ENCODE measurements at places on chromosomes 2 and 18. TPM values are rescaled to one million over a fixed set of nuclear protein-coding genes. Genes with fewer than 3 reads are reported as not detected.
A peak's percentile ranks its signal among the peaks of the same experiment; 100 is the strongest.

The KIAA2012 gene
- 0.19 TPM for total RNA-seq

The PLCL1 gene
- 16.5 TPM for total RNA-seq

The SPC25 gene
- total RNA-seq: 16.0 TPM

The RBKS gene
- 1.8 TPM for total RNA-seq

The ZNF521 gene
- 9.2 TPM for total RNA-seq

- H3K4me3 ChIP-seq: no peak overlapping the region
- H3K27ac ChIP-seq: no peak overlapping the region
- H3K36me3 ChIP-seq: no peaks in the 10 kb centered on the region
- H3K4me1 ChIP-seq: no peaks in the 10 kb centered on the region
Measured at GRCh38 chr2:72619626-72620025, 206.2 kb downstream of the EXOC6B start.

- no peaks in the 10 kb centered on the region for H3K36me3 ChIP-seq
- peak overlapping the region; percentile 93 for H3K27ac ChIP-seq
- peaks cover 17% of the 10 kb centered on the region for H3K4me1 ChIP-seq
Measured at GRCh38 chr2:181123798-181124231, 143.4 kb downstream of the UBE2E3 start.

DNA sequence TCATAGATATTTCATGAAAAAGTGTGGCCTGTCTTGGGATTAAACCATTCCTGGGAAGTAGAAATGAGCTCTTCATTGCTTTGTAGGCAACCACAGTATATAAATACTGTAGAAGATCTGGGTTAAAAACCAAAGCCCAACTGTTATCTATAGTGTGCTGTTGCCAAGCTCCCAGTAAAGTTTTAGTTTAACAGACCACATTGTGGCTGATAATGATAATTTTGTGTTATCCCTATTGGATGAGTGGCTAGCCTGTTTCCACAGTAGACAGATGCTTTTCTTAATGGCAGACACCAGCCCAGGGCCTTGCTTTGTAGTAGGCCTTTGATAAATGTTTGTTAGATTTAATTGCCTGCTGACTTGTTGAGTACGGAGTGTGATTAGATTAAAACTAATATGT, 52.1 kb downstream of the FMNL2 start:
- H3K36me3 ChIP-seq: no peaks in the 10 kb centered on the region
- H3K27ac ChIP-seq: no peak overlapping the region
- no peaks in the 10 kb centered on the region for H3K4me1 ChIP-seq
- H3K4me3 ChIP-seq: no peak overlapping the region

- DNase-seq: no peak
- H3K27me3 ChIP-seq: no peaks in the 10 kb centered on the region
- H3K4me3 ChIP-seq: no peak overlapping the region
- no peaks in the 10 kb centered on the region for H3K4me1 ChIP-seq
Measured at GRCh38 chr2:98701230-98701629, 29.7 kb downstream of the MGAT4A start.

GRCh38 chr18:10060469-10060782, 146.6 kb downstream of the VAPA start:
- no peak for DNase-seq
- no peaks in the 10 kb centered on the region for H3K4me1 ChIP-seq

- no peaks in the 10 kb centered on the region for H3K4me1 ChIP-seq
- H3K36me3 ChIP-seq: peaks cover 16% of the 10 kb centered on the region
- H3K27ac ChIP-seq: no peak overlapping the region
- H3K4me3 ChIP-seq: no peak overlapping the region
- no peak for DNase-seq
Measured at GRCh38 chr2:74428675-74429074, 7.1 kb downstream of the WDR54 start.

- no peaks in the 10 kb centered on the region for H3K36me3 ChIP-seq
- H3K4me1 ChIP-seq: peaks cover 3% of the 10 kb centered on the region
- H3K27ac ChIP-seq: no peak overlapping the region
- H3K27me3 ChIP-seq: no peaks in the 10 kb centered on the region
- DNase-seq: no peak
Measured at GRCh38 chr2:8554296-8554806, 127.5 kb upstream of the ID2 start.

- H3K27ac ChIP-seq: no peak overlapping the region
- no peak overlapping the region for H3K4me3 ChIP-seq
Measured at GRCh38 chr2:60966507-60967405, 50.8 kb upstream of the PEX13 start.

DNA sequence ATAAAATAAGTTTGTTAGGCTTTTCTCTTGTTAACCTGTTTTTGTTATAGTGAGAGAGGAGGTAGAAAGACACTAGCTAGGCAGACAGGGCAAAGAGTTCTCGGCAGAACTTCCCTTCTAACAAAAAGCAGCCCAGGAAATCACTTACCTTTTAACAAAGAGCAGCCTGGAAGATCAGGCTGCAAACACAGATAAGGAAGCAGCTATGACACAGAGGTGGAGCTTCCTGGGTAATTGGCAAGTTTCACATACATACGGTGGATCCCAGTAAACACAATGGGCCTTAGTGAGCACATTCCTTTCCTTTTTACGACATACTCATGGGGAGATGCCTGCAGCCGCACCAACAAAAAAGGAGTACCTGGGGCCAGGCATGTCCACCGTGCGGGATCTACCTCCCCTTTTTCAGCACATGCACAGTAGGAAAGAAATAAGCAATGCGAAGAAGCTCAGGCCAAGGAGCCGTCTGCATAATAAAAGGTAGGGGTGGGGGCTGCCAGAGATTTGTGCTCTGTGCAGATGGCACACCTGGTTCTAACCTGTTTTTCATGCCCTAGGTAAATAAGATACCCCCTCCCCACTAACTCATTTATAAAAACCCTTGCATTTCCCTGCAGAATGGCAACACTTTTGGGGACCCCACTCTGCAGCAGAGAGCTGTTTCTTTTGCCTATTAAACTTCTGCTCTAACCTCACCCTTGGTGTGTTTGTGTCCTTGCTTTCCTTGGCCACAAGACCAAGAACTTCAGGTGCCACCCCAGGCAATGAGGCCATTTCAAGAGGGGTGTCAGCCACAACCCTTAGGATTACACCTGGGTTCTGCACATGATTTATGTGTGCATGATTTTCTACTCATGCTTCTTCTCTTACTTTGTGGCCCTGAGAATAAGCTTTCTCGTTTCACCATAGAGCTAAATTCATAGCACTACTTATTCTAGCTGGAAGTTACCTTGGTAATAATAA, 26.5 kb downstream of the MDH1 start:
- no peak for DNase-seq
- no peaks in the 10 kb centered on the region for H3K27me3 ChIP-seq
- no peaks in the 10 kb centered on the region for H3K36me3 ChIP-seq
- no peak overlapping the region for H3K4me3 ChIP-seq
- no peak overlapping the region for H3K27ac ChIP-seq
- H3K4me1 ChIP-seq: no peaks in the 10 kb centered on the region

- no peak for DNase-seq
- peaks cover 4% of the 10 kb centered on the region for H3K36me3 ChIP-seq
- H3K27me3 ChIP-seq: peaks cover 22% of the 10 kb centered on the region
- H3K27ac ChIP-seq: no peak overlapping the region
Measured at GRCh38 chr2:15945909-15946705, 5.8 kb downstream of the MYCN start.

DNA sequence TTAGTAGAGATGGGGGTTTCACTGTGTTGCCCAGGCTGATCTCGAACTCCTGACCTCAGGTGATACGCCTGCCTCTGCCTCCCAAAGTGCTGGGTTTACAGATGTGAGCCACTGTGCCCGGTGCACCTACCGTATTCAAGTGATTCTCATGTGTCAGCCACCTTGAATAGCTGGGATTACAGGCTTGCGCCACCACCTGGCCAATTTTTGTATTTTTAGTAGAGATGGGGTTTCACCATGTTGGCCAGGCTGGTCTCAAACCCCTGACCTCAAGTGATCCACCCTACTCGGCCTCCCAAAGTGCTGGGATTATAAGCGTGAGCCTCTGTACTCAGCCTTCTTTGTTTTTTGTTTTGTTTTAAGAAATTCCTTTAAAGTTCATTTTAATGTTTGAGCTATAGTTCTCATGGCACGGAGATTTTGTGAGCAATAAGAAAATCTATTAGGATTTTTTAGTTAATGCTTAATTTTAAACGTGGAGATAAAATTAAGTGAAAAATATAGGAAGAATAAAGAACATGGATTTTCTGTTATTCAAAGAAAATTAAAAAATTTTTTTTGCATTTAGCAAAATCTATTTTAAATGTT, 242.6 kb downstream of the PHLPP1 start:
- no peaks in the 10 kb centered on the region for H3K36me3 ChIP-seq
- peaks cover 15% of the 10 kb centered on the region for H3K4me1 ChIP-seq
- DNase-seq: no peak
- H3K4me3 ChIP-seq: no peak overlapping the region
- H3K27ac ChIP-seq: no peak overlapping the region
- no peaks in the 10 kb centered on the region for H3K27me3 ChIP-seq

DNA sequence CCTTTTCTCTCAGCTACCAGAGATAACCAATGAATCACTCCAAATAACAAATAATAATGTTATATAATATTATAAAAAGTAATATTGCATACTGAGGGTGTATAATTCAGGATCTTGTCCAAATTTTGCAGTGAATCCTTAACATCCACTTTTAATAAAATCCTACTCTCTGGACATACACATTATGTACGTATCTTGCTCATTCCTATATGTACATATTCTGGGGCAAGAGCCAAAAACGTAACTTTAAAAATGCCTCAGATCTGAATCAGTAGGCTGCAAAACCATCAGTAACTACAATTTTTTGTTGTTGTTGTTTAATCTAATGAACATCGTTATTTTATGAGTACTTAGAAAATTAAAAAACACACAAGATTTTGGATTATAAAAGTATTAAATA, 65.3 kb downstream of the SMAD2 start:
- no peak overlapping the region for H3K4me3 ChIP-seq
- H3K27me3 ChIP-seq: no peaks in the 10 kb centered on the region
- peaks cover 11% of the 10 kb centered on the region for H3K36me3 ChIP-seq
- no peak for DNase-seq

DNA sequence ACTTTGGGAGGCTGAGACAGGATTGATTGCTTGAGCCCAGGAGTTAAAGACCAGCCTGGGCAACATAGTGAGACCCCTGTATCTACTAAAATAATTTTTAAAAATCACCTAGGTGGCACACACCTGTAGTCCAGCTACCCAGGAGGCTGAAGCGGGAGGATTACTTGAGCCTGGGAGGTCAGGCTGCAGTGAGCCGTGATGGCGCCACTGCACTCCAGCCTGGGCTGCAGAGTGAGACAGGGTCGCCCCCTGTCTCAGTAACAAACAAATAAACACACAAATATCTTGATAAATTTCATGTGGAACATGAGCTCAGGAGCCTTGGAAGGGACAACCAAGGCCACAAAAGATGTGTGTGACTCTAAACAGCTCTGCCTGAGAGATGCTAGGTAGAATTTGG, 11.7 kb upstream of the ANKRD53 start:
- H3K27ac ChIP-seq: no peak overlapping the region
- no peak for DNase-seq
- no peak overlapping the region for H3K4me3 ChIP-seq
- peaks cover 5% of the 10 kb centered on the region for H3K27me3 ChIP-seq
- H3K36me3 ChIP-seq: no peaks in the 10 kb centered on the region
- H3K4me1 ChIP-seq: peaks cover 7% of the 10 kb centered on the region

- no peak overlapping the region for H3K27ac ChIP-seq
- no peaks in the 10 kb centered on the region for H3K27me3 ChIP-seq
- H3K36me3 ChIP-seq: no peaks in the 10 kb centered on the region
- H3K4me1 ChIP-seq: no peaks in the 10 kb centered on the region
- no peak overlapping the region for H3K4me3 ChIP-seq
Measured at GRCh38 chr18:73737990-73738389, 409.6 kb downstream of the FBXO15 start.

DNA sequence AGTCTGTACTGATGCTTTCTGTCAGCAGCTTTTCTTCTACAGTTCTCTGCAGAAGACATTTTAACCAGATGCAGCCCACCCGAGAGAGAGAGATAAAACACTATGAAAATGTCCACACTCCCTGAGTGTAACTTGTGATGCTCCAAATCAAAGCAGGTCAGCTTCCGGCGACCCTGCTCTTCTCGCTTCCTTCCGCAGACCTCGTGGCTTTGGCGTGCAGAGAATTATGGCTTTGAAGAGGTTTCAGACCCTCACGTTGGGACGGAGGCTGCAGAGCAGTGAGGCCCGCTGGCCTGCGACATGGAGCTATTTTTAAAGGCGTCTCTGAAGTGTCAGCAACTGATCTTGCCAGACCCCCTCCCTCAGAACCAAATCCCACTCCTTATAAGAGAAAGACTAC, 41.8 kb downstream of the TMEM163 start:
- H3K36me3 ChIP-seq: no peaks in the 10 kb centered on the region
- H3K27ac ChIP-seq: no peak overlapping the region
- H3K4me1 ChIP-seq: peaks cover 48% of the 10 kb centered on the region
- no peak overlapping the region for H3K4me3 ChIP-seq

DNA sequence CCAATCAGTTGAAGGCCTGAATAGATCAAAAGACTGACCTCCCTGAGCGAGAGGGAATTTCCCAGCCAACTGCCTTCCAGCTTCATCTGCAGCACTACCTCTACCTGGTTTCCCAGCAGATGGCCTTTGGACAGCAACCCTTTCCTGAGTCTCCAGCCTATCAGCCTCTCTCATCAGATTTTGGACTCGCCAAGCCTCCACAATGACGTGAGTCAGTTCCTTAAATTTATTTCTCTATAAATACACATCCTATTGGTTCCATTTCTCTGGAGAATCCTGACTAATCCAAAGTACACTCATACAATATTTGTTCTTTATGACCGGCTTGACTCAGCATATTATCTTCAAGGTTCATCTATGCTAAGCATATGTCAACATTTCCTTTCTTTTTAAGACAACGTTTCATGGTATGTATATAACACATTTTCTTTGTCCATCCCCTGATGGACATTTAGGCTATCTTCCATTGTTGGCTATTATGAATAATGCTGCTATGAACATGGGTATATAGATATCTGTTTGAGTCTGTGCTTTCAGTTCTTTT, 294.6 kb downstream of the LRATD1 start:
- no peak for DNase-seq
- H3K27me3 ChIP-seq: no peaks in the 10 kb centered on the region
- H3K4me3 ChIP-seq: no peak overlapping the region
- no peaks in the 10 kb centered on the region for H3K4me1 ChIP-seq
- no peak overlapping the region for H3K27ac ChIP-seq
- no peaks in the 10 kb centered on the region for H3K36me3 ChIP-seq

DNA sequence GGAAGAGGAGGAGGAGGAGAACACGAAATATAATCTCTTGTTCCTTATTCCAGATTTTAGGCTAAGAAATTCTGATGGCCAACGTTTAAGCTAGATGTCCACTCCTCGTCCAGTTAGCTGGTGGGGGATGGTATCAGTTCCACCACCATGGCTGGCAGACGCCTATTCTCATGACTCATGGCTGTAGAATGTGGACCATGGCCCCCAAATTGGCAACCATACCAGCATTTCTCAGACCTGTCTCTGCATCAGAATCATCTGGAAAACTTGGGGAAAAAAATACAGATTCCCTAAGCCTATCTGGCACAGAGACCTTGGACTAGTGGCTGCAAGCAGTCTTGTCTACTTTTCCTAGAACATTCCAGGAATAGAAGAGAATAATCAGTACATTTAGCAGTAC, 267.7 kb upstream of the SIX2 start:
- DNase-seq: no peak
- H3K27ac ChIP-seq: no peak overlapping the region
- H3K4me3 ChIP-seq: no peak overlapping the region
- no peaks in the 10 kb centered on the region for H3K36me3 ChIP-seq
- H3K4me1 ChIP-seq: no peaks in the 10 kb centered on the region

Data from thymus (tissue), 14 donors.